ENCODE measurements at places on chromosomes 2 and 18.

GRCh38 chr2:197889041-197889440, 84.6 kb downstream of the PLCL1 start:
- no peak for DNase-seq

DNA sequence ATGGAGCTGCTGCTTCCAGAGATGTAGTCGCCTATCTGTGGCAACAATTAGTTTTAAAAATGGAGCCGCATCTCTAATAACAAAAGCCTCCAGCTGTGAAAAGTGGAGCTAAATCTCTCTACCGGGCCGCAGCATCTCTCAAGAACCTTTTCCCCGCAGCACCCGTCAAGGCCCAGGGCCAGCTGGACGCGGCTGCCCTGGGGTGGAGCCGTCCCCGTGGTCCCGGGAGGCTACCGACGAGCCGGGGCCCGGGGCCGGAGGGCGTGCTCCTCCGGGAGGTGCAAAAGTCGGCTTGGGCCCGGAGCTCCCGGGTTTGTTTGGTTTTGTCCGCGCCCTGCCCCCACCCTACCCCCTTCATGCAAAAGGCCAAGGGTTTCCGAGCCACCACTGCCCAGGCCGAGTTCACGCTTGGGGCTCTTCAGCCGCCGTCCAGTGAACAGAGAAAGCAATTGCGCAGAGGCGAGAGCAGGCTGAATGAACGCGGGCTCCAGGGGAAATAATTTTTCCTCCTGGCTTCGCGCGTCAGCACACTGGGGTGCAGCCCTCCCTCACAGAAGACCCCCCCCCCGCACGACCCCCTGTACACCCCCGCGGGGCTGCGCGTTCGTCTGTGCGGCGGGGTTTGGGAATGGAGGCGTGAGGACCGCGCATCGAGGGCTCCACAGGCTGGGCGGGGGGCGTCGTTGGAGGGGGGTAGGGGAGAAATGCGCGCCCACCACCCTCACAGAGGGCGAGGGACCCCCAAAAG, 557 bp upstream of the GREB1L start:
- peak; percentile 34 for DNase-seq

DNA sequence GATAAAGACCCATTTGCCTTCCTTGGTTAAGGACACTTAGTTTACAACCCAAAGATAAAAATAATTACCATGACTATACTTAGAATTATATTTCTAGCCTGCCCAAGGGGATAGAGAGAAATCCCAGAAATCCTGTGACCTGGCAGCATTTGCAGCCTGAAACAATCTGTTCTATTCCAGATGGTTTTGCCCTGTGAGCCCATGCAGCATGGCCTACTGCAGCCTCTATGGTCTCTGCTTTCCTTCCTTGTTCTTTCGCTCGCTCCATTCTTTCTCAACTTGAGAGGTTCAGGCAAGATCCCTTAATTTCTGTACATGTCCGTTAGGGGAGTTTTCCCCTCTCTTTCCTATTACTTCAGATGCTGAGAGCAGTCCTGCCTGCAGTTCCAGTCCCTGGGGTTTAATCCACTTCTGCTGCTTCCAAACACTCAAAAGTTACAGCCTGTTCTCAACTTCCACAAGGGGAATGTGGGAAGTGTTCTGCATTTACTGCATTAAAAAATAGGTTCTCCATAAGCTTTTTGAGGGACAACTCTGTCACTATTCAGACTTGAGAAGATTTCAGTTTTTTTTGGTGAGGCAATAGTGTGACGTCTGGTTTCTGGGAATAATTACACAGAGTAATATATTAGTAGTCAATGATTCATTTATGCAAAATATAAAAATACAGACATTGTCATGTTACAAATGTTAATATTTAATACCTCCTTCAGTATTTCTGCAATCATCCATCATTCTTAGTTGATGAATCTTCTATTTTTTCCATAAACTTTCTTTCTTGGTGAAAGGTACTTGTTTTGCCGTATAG, 80.3 kb downstream of the CDCA7 start:
- DNase-seq: no peak

- DNase-seq: no peak
These were observed 321.3 kb downstream of the PID1 start for GRCh38 chr2:228949831-228950230.

DNA sequence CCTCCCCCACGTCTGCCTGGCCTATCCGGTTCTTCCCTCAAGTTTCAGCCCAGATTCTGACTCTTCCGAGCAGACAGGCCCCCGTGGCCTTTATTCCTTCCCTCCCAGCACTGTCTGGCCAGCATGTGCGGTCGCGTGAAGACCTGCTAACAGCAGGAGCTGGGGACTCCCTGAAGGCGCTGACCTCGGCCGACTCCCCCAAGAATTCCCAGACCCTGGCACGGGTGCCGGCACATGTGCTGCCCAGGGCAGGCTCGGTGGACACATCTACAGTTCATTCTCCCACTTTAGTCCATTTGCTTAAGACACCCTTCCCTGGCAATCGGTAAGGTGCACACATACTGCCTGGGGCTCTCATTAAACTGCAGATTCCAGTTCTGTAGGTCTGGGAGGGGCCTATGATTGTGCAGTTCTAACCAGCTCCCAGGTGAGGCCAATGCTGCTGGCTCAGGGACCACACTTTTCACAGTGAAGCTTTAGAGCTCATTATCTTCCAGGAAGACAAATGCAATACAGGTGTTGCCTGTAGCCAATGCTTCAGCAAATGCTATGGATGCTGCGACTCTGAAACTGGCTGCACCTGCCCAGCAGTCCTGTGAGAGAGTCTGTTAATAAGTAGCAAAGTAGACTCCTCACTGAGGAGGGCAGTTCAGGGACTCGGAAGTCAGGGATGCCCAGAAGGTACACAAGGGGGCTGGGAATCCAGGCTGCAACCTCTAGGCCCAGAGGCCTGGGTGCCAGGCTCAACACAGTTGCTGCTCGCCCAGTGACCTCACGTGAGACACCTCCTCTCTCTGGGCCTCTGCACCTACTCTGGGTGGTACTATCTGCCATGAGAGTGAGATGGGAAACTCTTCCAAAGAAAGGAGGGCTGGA, 45.4 kb upstream of the TAF1B start:
- peak; percentile 66 for DNase-seq

DNA sequence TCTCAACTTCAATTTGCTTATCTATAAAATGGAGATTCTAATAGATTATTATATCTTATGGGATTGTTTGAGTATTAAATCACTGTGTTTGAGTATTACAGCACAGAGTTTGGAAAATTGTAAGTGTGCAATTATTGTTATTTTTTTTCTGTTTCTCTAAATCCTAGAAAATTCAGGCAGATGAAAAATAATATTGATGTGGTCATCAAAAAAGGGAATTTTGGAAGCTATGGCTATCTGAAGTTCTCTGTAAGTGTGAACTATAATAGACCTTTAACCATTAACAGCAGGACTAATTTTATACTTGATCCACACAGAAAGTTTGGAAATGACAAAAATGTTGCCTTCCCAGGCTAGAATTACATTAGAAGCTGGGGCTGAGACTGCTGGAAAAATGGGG, 393.2 kb downstream of the SUCLG1 start:
- DNase-seq: no peak

DNA sequence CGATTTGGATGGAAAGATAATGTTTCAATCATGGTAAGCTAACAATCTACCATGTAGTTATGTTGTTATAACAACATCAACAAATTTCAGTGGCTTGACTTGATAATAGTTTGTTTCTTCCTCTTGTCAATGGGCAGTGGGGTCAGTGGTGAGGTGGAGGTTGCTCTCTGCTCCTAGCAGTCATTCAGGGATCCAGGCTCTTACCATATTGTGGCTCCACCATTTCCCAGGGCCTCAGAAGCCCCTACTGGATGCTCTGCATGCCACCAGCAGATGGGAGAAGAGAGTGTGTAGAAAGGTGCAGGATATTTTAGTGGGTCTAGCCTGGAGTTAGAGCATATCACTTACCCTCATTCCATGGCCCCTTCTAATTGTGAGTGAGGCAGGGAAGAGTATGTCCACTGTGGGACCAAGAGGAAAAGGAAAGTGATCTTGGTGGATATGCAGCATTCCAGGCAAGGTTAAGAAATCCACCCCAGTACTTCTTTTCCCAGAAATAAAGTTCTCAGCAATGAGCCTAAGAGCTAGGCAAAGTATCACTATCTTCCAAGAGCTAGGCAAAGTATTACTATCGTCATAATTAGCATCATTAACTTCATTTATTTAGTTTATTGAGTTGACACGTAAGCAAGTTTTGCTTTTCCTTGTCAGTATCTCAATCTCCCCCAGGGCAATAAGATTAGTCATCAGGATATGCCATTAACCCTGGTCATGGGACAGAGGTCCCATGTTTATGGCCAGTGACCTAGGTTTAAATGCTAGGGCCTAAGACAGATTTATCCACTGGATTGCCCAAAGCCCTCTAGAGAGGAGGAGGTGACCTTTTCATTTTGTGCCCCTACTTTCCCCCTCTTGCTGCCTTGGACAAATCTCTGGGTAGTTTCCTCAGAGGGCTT, 4.2 kb upstream of the IWS1 start:
- DNase-seq: no peak

DNA sequence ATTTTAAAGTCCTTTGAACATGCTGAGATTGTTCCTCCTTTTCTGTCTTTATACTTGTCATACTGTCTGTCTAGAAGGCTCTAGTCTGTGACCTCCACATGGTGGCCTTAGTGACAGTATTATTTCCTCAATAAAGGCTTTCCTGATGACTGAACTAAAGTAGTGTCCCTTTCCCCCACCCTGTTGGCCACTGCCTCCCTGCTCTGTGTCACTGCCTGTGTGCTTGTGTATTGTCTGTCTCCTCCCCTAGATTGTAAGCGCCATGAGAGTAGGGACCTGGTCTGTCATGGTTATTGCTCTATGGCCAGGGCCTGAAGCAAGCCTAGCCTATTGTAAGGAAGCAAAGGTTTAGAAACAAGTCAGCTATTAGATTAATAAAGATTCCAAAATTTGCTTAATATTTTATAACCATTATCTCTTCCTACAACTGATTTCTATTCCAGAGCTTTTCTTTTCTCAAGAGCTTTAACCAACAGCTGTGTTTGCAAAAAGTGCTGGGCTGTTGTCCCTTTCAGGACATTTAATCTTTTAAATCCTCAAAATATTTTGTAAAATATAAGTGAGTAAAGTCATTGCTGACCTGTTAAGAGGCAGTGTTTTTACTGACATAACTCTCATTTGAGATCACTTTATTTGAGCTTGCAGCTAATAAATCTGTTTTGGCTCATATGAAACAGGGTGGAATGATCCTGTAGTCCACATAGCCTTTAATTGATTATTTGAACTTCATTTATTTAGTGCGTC, 35.5 kb downstream of the DIS3L2 start:
- DNase-seq: no peak

DNA sequence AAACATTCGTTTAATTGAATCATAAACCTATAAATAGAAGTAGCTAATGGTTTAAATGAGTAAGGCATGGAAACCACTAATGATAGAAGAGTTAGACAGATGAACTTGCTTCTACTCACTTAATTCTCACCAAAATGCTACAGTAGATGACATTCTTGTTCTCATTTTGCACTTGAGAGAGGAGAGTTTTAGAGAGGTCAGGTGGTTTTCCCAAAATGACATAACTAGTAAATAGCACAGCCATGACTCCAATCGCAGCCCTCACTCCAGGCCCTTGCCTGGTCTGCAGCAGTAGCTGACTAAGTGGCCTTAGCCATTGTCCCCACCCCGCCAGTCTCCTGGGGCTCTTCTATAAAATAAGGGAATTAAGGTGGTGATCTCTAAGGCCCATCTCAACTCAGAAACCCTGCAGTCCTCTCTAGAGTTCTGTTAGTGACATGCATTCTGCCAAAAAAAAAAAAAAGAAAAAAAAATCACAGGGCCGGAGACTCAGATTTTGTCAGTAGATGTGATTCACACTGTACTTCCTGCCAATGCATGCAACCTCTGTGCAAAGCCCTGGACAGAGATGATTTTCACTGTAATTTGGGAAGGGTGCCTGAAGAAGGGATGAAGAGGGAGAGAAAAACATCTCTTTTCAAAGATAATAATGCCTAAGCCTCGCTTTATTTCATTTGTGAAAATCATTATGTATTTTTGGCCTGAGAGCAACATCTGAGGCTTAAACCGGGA, 221.8 kb downstream of the ANAPC1 start:
- DNase-seq: no peak

DNA sequence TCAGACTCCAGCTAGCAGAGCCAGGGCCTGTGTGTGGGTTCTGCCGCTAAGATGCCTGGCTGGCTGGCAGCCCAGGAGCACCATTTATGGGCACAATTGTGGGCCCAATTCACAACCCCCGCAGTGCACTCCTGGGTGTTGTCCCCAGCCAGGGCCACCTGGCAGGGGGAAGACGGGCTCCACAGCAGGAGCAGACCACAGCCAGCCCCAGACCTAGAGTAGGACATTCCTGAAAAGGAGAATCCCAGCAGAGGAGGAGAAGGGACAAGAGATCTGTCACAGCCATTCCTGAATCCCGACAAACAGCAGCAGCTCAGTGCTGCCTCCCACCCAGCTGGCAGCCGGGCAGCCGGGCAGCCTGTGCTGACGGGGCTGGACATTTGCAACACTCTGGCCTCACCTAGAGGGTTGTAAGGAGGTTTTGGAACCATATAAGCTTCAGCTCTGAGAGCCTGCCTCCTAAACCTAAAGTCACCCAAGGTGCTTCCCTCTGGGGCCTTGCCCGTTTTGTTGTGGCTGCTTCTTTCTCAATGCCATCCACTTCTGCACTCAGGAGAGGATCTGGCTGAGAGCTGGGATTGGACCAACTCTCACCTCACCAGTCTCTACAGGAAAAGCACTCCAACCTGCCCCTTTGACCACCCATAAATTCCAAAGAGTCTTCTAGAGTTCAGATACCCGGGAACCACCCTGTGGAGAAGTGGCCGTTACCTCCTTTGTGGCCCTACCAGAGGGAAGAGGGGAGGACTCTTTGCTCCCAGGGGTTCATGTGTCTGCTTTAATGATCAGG, 4.1 kb upstream of the TMEM177 start:
- no peak for DNase-seq

DNA sequence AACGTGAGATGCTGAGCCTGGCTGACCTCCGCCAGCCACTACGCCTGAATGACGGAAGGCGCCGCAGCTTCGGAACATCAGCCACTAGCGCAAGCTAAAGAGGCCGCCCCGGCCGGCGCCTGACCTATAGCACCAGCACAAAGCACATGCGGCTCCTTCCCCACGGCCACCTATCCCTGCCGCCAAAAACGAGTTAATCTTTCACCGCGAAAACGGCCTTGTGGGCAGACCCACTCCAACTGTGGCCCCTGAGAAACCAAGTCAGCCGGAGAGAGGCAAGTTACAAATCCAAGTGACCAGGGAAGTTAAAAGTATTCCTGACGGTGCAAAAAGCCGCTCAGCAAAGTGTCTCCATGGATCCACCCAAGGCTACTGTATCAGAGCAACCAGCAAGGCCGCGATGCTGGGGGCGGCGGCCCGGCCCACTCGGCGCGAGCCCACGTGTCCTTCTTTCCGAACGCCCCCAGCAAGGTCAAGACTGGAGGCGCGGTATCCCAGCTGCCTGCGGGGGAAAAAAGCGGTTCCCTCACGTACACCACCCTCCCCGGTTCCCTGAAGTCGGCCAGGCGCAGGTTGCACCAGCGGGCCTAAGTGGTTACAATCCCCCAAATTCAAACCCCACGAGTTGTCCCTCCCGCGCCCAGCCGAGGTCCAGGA, 575 bp downstream of the HSPD1 start:
- peak; percentile 84 for DNase-seq

GRCh38 chr2:37283207-37283606, 41.4 kb downstream of the PRKD3 start:
- no peak for DNase-seq

GRCh38 chr18:13537022-13537780, 189.2 kb downstream of the FAM210A start:
- DNase-seq: no peak

- no peak for DNase-seq
These were observed 14.7 kb downstream of the MAP3K20 start for GRCh38 chr2:173090276-173090877.

- DNase-seq: peak; percentile 71
These were observed 644 bp downstream of the PTGR3 start for GRCh38 chr18:75208155-75208835.
